Cardiac fibroblast (primary cell): ENCODE measurements at places on chromosomes 2 and 18.

DNA sequence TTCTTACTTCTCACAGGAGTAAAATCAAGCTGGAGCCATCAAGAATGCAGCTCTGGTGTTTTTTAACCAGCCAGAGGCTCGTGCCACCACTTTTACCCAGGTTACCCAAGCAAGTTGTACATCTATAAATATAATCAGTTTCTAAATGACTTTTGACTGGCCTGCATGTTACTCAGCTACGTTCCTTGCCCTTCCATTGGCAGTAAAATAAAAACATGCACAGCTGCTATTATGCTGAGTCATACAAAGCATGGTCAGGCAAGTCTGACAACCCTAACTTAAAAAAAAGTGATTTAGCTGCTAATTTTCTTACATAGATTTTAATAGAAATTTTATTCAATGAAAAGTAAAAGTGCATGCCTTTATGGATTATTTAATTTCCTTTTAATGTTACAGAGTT is 111.7 kb upstream of the CSRNP3 start:
- peak; percentile 56 for DNase-seq

GRCh38 chr18:22456116-22456480 is 38.4 kb upstream of the CTAGE1 start:
- DNase-seq: no peak

DNA sequence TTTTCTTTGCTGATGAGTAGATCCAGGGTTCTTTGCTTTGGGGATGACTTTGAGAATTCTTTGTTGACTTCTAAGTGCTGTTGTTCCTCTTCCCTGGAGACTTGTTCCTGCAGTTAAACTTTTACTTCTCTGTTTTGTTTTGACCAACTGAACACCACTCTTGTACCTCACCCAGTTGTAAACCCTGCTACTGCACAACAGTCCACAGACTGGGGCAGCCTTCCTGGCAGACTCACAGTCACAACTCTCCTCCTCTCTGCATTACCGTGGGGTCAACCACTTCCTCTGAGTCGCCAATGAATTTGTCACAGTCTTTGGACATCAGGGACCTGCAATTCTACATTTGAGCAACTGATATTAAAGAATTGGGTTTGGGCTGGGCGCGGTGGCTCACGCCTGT is 3.8 kb upstream of the SLC8A1 start:
- peak; percentile 18 for DNase-seq

DNA sequence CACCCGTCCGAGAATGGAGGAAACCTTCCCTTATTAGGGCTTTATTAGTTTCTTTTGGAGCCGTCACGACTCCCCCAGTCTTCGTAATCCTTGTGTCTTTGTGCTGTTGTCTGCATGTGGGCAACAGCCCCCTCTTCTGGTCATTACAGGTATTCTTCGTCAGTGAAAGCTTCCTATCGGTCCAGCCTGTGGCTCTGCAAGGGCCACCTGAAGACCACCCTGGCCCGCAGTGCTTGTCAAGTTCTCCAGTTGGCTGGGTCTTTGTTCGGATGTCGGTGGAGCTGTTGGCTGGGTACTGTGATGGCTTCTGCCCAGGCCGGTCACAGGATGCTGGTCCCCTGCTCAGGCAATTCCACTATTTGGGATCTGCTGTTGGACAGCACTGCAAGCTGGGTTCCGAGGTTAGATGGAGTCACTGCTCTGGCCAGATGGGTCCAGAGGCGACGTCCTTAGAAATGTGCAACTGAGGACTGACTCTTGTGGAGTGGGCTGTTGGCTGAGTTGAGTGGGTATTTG is 19.2 kb downstream of the E2F6 start:
- DNase-seq: peak; percentile 80

GRCh38 chr2:108412995-108413710 is 35.4 kb downstream of the SULT1C4 start:
- DNase-seq: peak; percentile 77

DNA sequence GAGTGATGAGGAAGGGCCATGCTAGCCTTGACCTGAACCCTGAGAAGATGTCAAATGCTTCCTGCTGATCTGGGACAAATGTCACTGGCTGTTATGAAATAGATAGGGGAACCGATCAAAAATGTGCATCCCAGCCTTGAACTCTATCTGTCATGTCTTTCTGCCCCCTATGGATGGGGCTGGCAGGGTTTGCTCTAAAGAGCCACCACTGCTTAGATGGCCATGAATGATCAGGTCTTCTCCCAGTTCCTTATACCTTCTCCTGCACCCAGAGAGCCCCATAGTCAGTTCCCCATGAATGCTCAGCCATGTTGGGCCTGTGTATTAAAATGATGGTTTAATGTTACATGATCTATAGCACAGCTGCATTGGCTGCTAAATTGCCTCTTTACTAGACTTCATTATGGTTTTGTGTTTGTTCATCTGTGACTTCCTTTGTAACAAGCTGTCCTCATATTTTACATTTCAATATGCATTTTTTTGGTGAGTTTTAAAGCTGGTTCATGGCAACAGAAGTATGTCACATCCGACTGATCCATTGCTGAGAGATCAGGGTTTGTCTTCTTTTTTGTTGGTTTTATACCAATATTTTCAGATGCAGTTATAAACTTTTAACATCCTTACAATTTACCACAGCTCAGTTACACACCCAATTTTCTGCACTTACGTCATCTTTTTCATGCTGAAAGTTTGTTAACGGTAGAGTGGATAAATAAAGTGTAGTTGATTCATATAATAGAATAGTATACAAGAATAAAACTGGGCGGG is 56.3 kb upstream of the SMAD2 start:
- DNase-seq: no peak

DNA sequence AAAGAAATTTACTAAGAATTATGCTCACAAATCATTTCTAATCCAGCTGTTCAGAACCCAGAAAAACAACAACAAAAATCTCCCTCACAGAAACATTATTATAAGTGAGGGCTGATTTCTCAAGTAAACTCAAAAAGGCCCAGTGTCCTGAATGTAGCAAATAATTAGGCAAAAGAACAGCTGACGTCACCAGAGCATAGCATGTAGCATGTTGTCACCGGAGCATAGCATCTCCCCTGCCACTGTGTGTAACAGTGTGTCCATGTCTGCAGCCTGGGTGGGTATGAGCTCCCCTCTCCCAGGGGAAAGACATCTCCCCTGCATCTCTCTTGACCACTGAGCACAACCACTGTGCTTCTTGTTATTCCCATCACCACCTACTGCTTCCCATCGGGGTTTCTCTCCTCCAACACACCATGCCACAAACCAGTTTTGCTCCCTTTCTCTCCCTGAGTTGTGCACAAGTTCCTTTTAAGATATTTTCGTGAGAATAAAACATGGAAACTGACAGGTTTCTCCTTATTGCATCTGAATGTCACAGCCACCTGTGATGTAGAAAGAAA is 126.7 kb downstream of the CABYR start:
- DNase-seq: no peak

DNA sequence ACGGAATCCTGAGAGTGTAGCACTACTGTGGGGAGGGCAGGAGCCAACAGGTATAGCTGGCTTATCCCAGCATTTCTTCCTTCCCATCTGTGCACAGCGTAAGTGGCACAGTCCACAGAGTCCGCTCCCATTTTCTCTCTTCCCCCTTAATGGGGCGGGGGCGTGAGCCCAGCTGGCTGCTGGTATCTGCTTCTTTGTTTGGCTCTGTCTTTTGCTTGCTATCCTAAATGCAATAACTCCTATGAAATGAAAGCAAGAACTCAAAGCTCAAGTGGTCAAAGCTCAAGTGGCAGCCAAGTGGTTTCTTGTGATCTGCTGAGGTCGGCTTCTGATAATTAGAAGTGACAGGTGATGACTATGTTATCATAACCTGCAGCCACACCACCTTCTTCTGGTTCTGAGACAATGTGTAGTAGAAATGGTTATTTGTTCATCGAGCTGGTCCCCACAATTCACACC is 192.7 kb downstream of the PLCL1 start:
- DNase-seq: no peak

GRCh38 chr18:74507927-74508326 is 11.8 kb downstream of the CNDP2 start:
- no peak for DNase-seq

- DNase-seq: no peak
Observed at GRCh38 chr18:68399721-68400120, 315.2 kb downstream of the TMX3 start.

DNA sequence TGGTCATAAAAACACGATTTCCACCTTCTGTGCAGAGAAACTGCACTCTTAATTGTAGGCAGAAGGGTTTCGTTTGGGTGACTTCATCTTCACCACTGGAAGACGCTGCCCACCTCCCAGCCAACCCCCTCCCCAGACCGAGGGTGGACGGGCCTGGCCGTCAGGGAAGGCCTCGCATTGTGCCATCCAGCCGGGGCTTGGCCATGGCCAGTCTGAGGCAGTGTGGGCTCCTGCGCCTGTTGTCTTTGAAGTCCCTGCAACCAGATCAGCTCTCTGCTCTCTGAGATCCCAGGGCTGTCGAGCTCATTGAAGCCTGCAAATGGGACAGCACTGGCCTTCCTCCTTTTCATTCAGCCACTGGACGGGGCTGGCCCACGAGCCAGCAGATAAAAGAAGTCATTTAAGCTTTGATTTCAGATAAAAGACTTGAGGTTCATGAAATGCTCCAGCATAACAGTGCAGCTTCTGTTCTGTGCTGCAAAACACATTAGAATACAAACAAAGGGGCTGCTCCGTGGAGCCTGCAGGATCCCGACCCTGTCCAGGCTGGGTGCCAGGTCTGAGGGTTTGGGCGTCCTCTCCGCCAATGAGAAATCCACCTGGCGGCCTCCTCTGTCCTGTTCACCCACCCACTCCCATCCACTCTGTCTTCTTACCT is 253.5 kb downstream of the LDLRAD4 start:
- DNase-seq: no peak

GRCh38 chr18:46732201-46732600 is 24.7 kb downstream of the ST8SIA5 start:
- no peak for DNase-seq

DNA sequence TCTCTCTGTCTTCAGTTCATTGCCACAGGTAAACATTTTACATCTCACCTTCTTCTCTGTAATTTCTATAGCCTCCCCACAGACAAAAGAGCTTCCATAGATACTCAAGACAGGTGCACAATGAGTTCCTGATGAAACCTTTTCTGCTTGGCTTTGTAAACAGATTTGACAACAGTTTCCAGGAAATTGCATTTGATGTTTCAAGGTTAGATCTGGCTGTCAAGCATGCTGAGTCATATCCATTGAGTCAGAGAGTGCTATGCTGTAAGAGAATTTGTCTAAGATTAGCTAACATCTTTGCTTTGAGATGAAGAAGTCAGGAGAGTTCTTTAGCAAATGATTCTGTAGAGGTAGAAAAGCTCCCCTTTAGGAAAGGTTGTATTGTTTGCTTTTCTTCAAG is 40.6 kb upstream of the MAP2 start:
- peak; percentile 69 for DNase-seq

DNA sequence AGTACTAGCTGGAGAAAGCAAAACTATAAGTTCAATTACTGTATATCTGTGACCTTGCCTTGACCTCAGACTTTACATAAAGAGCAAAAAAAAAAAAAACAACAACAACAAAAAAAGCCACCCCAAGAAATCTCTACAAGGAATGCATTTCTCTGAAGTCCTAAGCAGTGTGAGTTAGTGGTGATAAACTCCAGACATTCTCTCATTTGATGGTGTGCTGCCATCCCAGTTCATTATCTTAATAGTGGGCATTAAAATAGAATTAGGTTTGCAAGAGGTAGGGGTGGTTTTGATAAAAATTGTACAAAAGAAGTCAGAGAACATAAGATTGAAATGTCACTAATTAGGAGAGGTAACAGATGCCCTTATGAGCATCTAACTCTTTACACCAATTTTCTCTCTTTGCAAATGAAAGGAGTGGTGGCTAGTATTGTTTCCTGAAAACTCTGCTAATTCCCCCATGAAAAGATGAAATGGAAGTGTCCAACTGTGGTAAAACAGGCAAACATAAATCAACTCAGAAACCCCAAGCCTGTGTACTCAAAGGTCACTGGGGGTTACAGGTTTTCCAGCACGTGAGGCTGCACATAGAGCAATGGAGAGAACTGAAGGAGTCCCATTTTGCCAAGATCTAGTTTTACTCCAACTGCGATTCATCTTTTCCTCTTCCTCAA is 131.9 kb downstream of the MEIS1 start:
- no peak for DNase-seq

DNA sequence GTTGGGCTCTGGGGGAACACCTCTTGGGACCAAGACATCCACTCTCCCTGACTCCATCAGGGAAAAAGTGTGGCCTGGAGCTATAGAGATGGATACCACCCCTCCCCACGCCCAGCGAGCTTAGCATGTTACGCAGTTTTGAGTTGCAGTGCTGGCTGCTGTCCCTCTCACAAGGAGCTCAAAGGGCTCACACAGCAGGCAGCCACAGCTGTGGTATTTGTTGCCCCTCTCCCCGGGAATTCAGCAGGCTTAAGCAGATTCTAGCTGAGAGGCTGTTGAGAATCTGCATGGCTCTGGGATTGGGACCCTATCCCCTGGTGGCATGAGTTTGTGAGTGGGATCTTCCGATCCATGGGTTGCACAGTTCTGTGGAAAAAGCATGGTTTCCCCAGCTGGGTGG is 673.1 kb upstream of the FSHR start:
- DNase-seq: no peak

DNA sequence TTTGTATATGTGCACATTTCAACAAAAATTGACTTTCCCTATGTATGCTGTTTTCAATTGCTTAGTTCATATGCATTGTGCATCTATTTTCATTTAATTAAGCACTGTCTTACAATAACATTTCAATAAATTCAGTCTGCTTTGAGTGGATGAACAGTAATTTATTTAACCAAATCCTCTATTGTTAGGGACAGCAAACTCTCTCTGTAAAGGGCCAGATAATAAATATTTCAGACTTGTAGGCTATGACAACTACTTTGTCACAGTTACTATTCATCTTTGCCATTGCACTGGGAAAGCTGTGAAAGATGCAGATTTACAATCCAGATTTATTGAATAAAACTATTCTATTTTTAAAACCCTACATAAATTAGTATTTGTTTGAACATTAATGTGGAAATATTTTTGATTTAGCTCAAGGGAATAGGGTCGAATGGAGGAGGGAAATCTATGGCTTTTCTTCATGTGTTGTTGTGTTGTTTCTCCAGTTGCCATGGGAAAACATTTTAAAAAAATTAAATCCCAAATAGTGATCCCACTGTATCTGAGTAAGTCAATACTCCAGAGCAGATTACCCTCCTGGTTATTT is 14.2 kb upstream of the RAB27B start:
- no peak for DNase-seq

DNA sequence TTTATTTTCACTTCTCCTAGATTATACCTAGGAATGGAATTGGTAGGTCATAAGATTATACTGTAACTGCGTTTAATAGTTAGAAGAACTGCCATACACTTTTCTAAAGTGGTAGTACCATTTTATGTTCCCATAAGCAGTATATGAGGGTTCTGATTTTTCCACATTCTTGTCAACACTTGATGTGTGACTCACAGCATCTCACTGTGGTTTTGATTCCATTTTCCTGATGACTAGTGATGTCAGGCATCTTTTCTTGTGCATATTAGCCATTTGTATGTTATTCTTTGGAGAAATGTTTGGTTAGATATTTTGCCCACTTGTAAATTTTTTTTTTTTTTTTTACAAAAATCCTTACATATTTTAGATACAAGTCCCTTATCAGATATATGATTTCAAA is 2.3 kb downstream of the DCAF17 start:
- peak; percentile 94 for DNase-seq
